ENCODE measurements at places on chromosomes 2 and 18.

DNA sequence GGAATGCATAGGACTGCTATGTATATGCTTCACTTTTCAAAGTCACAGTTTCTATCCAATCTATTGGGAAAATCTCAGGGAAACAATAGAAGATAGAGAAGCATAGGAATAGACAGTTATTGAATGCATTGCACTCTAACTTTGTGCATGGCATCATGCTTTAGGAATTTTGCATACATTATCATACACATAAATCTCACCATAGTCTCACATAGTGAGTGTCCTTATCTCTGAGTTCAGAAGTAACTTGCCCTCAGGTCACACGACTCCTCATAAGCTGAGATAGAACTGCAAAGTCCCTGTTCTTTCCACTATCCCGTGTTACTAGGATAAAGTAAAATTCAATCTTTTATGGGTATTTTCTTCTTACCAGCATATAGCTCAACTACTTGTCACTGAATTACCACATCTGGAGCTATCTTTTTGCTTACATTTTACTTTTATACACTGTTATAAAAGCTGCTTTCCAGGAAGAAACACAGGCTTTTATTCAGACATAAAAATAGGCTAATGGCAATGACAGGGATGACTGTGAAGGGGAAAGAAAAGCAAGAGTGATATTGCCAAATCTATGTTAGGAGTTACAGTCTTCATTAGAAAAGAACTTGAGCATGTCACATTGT is 666.9 kb downstream of the XIRP2 start:
- DNase-seq: no peak

GRCh38 chr2:222753251-222753824 is 81.9 kb downstream of the MOGAT1 start:
- DNase-seq: no peak

DNA sequence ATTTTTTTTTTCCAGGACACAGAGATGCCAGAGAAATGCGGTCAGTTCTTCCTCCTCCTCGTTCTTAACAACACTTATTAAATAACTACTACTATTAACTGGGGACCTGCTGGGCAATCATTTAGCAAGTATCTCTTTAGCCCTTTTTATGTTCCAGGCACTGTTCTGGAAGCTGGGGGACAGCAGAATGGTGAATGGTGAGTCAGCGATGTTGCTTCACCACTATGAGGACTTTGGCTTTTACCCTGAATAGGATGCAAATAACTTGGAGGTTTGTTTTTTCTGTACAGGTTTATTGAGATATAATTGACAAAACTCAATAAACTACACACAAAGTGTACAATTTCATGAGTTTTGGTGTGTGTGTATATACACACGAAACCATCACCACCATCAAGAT is 179.9 kb upstream of the MSH6 start:
- no peak for DNase-seq

- DNase-seq: no peak
These were observed 47.5 kb downstream of the ADCY3 start for GRCh38 chr2:24872344-24873115.

DNA sequence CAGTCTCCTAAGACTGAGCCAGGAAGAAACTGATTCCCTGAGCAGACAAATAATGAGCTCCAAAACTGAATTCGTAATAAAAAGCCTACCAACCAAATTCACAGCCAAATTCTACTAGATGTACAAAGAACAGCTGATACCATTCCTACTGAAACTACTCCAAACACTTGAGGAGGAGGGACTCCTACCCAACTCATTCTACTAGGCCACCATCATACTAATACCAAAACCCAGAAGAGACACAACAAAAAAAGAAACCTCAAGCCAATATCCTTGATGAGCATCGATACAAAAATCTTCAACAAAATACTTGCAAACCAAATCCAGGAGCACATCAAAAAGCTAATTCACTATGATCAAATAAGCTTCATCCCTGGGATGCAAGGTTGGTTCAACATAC is 20.0 kb downstream of the RNU4ATAC start:
- no peak for DNase-seq

- DNase-seq: peak; percentile 45
These were observed 135.2 kb downstream of the ALPK2 start for GRCh38 chr18:58493516-58494253.

- DNase-seq: no peak
These were observed 5.1 kb downstream of the MTERF4 start for GRCh38 chr2:241096979-241097378.

DNA sequence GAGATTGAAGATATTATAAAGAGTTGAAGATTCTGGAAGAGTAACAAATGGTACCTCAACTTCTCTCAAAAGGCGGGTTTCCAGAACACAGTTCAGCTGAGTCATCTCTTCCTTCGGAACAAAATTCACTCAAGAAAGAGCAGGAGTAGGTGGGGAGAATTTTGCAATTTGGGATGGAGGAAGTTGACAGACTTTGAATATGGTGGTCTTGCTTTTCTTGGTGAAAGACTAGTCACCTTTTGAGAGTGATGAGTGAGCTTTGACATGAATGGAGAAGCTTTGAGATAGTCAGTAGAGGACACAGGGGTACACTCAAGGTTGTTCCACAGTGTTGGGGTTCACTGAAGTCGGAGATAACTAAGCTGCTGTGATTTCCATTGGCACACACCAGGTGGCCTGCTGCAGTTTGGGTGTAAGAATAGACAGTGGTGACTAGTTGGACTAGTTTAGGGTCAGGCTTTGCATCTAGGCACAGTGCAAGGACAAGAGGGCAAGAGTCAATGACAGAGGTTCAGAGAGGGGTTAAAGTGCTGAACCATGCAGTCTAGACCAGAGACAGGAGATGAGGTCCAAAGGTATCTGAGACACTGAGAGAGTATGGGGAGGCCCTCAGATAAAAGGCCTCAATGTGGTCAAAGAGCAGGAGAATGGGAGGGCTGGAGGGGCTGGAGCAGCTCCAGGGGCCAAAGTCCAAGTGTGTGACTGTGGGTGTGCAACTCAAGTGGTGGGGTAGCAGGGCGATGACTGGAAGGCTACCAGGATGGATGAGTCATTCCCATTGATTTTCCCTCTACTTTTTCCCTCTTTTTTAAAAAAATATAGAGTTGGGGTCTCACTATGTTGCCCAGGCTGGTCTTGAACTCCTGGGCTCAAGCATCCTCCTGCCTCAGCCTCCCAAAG is 7.7 kb downstream of the CCL20 start:
- DNase-seq: no peak

DNA sequence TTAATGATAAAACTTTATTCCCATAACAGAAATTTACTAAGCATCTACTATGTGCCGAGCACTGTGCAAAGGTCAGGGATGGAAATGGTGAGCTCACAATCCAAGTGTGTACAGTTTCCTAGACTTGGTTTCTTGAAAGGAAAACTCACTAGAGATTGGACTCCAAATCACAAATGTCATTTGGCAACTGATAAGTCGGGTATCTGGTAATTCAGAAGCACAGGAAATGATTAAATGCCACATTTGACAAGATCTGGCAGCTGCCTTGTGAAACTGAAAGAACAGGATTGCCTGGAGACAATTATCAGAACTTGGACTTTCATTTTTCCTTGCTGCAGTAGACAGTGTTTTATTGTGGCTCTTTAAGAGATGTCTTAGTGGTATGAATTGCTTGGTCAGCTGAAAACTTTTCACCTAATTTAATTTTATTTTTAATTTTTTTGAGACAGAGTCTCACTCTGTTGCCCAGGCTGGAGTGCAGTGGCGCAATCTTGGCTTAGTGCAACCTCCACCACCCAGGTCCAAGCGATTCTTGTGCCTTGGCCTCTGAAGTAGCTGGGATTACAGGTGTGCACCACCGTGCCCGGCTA is 19.2 kb downstream of the ITGA6 start:
- no peak for DNase-seq

DNA sequence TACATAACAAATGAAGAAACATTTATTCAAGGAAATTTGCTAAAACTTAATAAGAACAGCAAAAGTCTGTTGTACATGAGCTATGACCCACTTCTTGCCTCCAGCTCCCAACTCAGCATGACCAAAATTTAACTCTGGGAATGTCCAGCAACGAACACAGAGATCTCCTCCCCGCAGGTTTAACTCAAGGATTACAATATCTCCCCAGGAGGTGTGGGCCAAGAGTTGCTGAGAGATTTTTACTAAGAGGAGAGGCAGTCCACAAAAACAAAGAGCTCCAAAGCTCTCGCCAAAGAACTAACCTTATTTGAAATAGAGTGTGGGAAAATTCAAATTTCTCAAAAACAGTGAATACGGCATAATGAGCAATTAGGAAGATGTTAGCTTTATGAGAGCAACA is 318.5 kb downstream of the GRB14 start:
- no peak for DNase-seq

DNA sequence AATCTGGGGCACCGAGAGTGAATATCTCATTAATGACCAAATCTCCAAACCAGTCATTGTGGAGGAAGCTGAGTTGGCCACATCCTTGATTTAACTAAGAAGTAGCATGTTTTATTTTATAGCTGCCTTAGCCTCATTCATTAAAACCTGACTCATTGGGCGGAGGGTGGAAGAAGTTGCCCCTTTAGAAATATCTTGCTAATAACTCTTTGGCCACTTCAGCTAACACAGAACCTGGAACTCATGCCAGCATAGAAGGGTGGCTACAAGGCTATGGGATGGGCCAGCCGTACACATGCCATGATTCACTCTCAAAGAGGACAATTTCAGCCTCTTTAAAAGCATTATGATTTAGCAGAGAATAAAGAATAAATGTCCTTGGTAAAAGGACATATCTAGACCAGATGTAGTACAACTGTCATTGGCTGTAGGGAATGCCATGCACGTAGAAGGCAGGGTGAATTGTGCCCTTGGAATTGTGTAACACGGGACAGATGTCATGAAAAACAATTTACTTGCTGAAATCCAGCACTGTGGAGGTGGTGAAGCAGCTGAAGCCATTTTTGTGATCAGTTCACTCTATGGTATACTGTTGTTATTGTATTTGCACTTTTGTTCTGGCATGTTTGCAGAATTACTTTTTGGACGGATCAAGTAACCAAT is 330.0 kb downstream of the PLCL1 start:
- no peak for DNase-seq

- no peak for DNase-seq
These were observed 407.0 kb downstream of the CPS1 start for GRCh38 chr2:210963386-210963785.

- DNase-seq: no peak
These were observed 30.8 kb downstream of the WDFY1 start for GRCh38 chr2:223914324-223914723.

DNA sequence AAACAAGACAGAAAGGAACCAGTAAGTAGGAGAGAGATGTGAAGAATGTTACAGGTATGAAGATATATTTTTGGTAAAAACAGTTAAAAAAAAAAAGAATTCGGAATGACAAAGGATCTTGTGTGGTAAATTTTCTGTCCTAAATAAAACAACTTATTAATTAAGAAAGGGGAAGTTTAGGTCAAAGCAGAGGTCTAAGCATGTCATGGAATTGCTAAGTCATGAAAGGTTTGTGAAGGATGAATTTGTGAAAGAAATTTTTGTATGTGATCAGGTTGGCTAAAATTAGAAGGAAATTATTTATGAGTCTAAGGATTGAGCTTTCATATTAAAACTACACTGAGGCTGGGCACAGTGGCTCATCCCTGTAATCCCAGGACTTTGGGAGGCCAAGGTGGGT is 11.1 kb upstream of the ALPG start:
- DNase-seq: no peak

DNA sequence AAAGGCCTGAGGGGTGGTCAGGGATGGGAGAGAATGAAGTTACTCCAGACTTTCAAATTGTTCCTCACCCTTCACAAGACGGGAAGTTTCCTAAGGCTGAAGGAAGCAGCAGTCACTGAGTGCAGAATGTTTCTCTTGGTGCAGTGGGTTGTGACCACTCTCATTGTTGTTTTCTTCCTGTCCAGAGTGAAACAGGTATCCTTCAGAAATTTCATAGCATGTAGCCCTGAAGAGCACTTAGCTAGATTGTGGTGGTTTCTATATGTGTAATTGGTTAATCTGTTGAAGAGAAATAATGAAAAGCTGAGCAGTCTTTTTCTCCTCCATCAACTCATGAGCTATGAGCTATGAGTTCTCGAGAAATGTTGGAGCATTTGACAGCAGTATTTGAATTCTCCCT is 96.8 kb downstream of the GPD2 start:
- DNase-seq: no peak

DNA sequence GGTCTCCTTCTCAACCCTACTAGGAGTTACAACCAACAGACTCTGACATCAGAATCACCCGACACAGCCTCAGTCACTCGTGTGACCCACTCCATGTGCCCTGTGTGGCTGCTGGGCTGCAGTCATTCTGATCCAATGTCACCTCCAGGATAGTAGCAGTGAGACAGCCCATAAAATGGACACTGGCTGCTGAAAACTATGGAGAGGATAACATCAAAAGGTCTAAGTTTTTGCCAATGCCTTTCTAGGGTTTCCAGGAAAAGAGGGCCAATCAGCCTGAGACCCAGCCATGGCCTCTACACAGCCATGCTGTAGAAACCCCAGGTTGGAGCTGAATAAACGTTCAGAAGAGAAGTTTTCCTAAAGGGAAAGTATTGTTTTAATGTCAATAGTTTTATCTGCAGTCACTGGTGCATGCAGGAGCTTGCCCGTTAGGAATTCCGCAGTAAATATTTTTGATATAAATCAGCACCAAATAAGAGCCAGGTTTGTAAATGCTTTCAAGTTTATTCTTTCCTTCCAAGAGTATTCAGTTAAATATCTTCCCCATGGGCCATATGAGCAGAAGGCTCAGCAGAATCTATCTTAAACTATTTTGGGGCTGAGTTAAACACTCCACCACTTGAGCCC is 92.2 kb upstream of the PID1 start:
- no peak for DNase-seq

- DNase-seq: no peak
These were observed 115.6 kb upstream of the RMDN2 start for GRCh38 chr2:37809525-37809924.

- no peak for DNase-seq
These were observed 187.5 kb upstream of the MC4R start for GRCh38 chr18:60560071-60560470.

Data from stimulated activated CD4-positive, alpha-beta T cell treated with anti-CD3 and anti-CD28 coated beads, Interleukin-15, amount 100 ng/mL, for 1 hour (primary cell).